ENCODE measurements at places on chromosomes 16 and 17.

GRCh38 chr16:84726669-84727467 lies 27.1 kb downstream of the USP10 start:
- peak; percentile 25 for DNase-seq

- DNase-seq, result no peak
Measured at GRCh38 chr16:69393898-69394849, 8.4 kb upstream of the TERF2 start.

DNA sequence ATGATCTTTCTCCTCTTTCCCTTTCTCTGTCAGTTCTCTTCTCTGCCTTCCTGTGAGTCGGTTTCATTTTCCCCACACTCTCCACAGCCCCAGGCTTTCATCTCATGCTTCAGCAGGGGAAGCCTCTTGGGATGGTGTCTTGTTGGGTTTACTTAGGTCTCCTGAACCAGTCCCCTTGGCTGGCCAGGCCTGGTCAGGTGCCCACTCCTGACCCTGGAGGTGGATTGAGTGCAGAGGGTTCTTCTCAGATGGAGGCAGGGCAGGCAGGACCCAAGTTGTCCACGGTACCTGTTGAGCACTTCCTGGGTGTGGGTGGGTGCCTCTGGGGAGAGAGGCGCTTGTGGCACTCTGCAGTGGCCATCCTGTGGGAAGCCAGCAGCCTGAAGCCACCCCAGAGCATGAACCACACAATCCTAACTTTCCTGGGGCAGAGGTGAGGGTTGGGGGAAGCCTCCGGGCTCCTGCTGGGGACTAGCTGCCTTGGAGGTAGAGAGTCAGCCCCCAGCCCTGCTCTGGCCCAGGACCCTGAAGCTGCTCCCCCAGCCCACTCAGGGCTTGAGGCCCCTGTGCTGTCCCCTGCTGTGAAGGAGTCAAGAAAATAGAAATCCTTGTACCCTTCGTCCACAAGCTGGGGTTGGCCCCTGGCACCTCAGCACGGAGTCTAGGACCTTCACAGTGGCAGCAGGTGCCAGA lies 2.0 kb upstream of the RAP1GAP2 start:
- DNase-seq, result no peak

GRCh38 chr16:14334366-14335080 lies 263.4 kb downstream of the MRTFB start:
- DNase-seq, result no peak

- no peak for DNase-seq
Measured at GRCh38 chr17:6512552-6512951, 43.8 kb downstream of the PITPNM3 start.

- peak; percentile 75 for DNase-seq
Measured at GRCh38 chr17:77465358-77466041, 324.7 kb downstream of the SEC14L1 start.

DNA sequence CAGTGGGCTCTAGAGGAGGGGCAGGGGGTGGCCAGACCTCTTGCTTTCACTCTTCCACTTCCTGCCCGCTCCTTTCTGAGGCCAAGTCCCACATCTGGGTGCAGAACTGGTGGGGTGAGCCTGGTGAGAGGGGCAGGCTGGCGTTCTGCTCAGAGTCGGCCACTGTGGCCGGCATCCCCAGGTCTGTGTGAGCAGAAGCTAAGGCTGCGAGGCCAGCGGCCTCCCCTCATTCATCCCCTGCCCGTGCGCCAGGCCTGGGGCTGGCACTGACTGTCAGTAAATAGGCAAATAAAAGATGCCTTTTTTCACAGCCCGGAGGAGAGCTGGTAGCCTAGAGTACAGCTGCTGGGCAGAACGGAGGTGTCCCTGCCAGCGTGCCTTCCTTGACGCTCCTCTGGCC lies 1.2 kb downstream of the DEF8 start:
- no peak for DNase-seq

DNA sequence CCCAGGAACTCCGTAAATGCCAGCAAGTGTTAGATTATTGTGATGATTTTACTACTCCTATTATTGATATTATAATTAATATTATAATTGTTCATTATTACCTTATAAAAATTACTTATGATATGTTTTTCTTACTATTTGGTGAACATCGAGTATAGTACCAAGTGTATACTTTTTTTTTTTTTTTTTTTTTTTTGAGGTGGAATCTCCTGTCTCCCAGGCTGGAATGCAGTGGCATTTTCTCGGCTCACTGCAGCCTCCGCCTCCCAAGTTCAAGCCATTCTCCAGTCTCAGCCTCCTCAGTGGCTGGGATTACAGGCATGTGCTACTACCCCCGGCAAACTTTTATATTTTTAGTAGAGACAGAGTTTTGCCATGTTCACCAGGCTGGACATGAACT lies 347.0 kb downstream of the WWOX start:
- DNase-seq, result no peak

DNA sequence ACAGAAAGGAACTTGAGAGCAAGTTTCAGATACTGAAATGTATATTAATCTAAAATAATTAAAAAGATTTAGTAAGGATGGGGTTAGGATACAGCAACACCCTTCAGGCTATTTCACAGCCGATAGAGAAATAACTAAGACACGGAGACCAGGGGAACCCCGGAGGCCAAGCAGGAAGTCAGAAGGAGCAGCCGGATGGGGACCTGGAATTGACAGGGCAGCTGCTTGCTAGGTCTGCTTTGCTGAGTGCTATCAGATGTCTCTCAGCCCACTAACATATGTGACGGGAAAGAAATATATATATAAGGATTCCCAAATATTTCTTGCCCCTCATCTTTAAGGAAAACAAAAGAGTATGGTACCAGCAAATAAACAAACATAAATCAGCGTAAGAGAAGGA lies 154.1 kb upstream of the CDH5 start:
- no peak for DNase-seq

- DNase-seq, result no peak
Measured at GRCh38 chr17:82108038-82108437, 10.0 kb upstream of the FASN start.

DNA sequence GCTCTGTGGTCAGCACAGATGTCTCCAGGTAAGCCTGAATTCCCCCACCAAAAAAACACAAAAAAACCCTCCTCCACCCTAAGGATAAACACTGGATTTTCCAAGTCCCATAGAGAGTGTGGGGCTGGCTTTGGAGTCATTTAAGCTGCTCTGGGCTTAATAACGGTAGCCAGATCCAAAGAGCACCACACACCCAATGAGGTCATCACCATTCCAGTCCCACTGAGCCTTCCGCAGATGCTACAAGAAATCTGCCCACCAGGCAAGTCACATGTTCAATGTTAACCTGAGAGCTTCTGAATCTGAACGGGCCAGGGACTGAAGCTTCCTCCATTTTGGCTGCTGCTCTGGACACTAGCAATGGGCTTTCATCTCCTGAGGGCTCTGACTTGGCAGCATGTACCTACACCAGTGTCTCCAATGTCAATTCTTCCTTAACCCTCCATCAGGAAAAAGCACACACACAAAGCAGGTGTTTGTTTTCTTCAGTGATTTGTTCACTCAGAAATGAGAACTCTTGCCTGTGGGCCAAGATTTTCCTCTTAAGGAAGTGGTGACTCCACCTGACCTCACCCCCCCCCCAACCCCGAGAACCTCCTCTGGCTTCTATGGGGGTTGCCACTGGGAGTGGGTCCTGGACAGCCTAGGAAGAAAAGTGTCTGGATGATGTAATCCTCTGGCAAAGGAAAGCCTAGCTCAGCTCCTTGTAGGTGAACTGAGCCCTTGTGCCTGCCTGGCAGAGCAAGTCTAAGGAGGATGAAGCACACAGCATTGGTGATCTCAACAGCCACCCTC lies 220.1 kb downstream of the FOXL1 start:
- no peak for DNase-seq

- DNase-seq, result no peak
Measured at GRCh38 chr16:78134944-78135619, 35.6 kb downstream of the WWOX start.

GRCh38 chr17:42018339-42018738 lies 1.1 kb upstream of the DNAJC7 start:
- DNase-seq, result no peak

- DNase-seq, result peak; percentile 41
Measured at GRCh38 chr17:17740615-17741348, 59.5 kb downstream of the RAI1 start.

DNA sequence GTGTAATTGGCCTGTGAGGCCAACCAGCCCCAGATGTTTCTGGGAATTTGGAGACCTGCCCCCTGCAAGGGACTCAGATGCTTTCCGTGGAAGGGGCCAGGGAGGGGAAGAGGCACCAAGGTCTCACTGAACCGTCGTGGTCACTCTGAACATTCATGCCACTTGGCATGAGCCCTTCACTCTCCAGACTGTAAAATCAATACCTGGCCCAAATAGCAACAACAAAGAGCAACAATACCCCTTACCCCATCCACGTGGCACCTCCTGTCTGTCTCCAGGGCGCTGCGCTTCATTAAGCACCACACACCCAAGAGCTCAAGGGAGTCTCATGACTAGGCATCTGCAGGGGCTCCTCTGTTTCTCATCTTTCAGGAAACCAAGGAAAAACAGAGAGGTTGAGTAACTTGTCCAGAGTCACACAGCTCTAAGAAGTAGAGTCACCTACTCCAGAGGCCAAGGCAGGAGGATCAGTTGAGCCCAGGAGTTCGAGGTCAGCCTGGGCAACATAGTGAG lies 52.8 kb downstream of the SOCS1 start:
- DNase-seq, result no peak

DNA sequence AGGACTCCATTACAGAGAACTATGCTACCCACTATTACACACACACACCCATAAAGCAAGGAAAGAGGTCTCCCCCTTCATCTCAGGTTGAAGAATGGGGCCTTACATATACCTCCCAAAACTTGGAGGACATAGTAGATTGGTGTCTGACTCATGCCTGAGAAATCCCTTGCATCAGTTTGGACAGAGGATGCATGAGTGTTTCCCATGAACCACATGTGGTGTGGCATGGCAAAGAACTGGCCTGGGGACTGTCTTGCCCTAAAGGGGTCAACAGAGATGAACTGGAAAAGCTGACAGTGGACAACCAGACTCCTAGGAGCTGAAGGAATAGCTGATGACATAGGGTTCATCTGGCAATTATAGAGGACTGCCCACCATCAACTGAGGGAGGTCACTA lies 54.0 kb downstream of the DYNLRB2 start:
- no peak for DNase-seq

DNA sequence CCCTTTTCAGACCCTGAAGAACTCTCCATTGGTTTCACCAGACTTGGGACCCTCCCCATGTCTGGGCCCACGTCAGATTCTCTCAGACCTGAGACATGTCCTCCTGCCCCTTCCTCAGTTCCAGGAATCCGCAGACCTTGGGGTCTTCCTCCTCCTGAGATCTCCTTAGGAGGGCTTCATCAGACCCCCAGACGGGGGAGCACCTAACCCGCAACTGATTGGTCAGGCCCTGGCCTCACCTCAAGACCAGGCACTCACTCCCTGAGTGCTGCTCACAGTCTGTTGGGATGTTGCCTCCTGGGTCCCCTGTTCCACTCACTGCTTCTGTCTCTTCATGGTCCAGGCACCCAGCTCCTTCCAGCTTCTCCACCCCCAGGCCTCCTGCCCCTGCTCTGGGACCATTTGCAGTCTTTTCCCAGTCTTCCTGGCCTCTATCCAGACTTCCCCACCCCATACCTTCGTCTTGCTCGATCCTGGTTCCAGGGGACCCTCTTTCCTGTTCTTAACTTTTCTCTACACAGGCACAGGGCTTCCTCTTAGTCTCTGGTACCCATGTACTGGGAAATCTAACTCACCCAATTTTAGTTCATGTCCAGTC lies 1.2 kb downstream of the GID4 start:
- DNase-seq, result no peak

DNA sequence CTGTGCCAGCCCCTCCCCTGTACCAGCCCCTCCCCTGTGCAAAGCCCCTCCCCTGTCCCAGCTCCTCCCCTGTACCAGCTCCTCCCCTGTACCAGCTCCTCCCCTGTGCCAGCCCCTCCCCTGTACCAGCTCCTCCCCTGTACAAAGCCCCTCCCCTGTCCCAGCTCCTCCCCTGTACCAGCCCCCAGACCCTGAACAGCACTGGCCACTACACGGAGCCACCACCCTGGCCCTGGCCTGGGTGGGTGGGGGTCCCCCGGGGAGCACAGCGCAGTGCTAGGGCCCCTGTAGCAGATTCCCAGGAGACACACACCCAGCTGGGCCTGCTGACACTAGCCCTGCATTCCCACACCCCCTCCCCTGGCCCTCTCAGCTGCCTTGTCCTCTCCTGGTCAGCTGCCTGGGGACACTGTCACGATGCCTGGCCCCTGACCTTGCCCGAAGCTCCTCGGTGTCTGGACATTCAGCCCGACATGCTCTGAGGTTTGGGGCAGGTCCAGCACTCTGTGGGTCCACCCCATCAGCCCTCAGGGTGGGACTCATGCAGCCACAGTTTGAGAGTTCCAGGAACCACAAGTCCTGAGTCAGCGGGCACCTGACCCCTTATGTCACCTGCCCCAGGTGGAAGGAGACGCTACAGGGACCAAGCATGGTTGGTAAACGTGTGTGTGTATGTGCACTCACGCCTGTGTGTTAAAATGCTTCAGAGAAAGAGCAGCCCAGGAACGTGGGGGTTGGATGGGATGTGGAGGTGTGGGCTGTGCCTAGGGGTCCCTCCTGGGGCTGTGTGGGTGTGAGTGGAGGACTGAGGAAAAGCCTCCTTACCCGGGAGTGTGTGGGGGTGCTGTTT lies 114.2 kb downstream of the METRNL start:
- DNase-seq, result no peak

DNA sequence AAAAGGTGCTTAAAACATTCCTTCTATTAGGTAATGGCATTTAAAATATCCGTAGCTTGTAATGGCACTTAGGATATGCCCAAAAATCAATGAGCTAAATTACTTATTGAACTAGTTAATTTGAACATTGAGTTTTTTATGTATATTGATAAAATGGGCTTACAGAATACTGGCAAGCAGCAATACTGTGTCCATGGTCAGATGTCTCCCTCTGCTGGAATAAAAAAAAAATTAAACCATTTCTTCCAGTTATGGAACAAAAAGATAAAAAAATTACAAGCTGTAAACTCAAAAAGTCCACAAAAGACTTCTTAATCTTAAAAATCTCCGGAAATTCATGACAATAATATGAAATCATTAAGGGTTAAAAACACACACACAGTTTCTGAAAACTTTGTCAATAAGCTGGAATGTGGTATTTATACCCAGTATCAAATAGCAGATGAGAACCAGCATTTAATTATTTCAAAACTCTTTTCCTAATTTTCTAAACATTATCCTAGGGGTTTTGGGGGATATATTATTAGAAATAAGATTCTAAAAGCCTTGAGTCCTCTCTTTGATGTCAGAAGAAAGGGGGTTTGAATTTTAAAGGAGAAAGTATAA lies 21.5 kb upstream of the PSMD7 start:
- DNase-seq, result no peak

DNA sequence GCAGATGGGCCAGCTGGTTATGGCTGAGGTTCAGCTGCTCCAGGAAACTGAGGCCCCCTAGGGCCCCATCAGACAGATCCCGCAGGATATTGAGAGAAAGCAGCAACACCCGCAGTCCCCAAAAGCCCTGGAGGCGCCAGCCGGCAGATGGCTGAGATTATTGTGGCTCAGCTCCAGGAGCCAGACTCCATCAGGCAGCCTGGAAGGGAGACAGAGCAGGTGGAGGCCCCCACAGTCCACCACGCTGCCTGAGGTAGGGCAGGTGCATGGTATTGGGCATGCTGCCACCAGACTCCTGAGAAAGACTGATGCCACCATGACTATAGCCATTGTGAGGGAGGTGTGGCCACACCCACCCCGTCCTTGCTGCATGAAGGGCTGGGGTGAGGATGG lies 9.5 kb upstream of the TMEM101 start:
- no peak for DNase-seq

All from activated CD4-positive, alpha-beta T cell treated with anti-CD3 and anti-CD28 coated beads, Interleukin-2, amount 50 U/mL, for 48 hours (primary cell).